ENCODE measurements at places on chromosomes 3 and 15. TPM values are rescaled to one million over a fixed set of nuclear protein-coding genes. Genes with fewer than 3 reads are reported as not detected.

Gene SLC41A3
- 78.5 TPM for polyA plus RNA-seq

Gene ADAMTSL3
- polyA plus RNA-seq, result 4.1 TPM

Gene DHFR2
- 10.0 TPM for polyA plus RNA-seq

Gene TRANK1
- 7.9 TPM for polyA plus RNA-seq

Data from renal pelvis (tissue), 12 donors.